ENCODE measurements at places on chromosomes 12 and 14. TPM values are rescaled to one million over a fixed set of nuclear protein-coding genes. Genes with fewer than 3 reads are reported as not detected.

GRCh38 chr12:69468237-69469026 lies 1.8 kb upstream of the FRS2 start:
- DNase-seq = no peak

- no peak for DNase-seq
Observed at GRCh38 chr12:132056951-132057350, 87.2 kb downstream of the DDX51 start.

- DNase-seq = no peak
Observed at GRCh38 chr12:91267039-91267438, 84.4 kb upstream of the DCN start.

GRCh38 chr12:103494734-103495468 lies 867 bp downstream of the C12orf42 start:
- DNase-seq = no peak

GRCh38 chr12:24649209-24649608 lies 299.7 kb downstream of the BCAT1 start:
- DNase-seq = no peak

GRCh38 chr12:80714055-80714454 lies 2.7 kb upstream of the MYF5 start:
- no peak for DNase-seq

Gene NFE2
- 0.49 TPM for total RNA-seq

- DNase-seq = no peak
Observed at GRCh38 chr14:64727551-64728071, 23.4 kb downstream of the PLEKHG3 start.

Gene GRIP1
- total RNA-seq = 36.2 TPM

Gene ADAM20
- total RNA-seq = 1.2 TPM

Gene EIF2S3B
- 7.6 TPM for total RNA-seq

Gene NEMF
- 55.5 TPM for total RNA-seq

DNA sequence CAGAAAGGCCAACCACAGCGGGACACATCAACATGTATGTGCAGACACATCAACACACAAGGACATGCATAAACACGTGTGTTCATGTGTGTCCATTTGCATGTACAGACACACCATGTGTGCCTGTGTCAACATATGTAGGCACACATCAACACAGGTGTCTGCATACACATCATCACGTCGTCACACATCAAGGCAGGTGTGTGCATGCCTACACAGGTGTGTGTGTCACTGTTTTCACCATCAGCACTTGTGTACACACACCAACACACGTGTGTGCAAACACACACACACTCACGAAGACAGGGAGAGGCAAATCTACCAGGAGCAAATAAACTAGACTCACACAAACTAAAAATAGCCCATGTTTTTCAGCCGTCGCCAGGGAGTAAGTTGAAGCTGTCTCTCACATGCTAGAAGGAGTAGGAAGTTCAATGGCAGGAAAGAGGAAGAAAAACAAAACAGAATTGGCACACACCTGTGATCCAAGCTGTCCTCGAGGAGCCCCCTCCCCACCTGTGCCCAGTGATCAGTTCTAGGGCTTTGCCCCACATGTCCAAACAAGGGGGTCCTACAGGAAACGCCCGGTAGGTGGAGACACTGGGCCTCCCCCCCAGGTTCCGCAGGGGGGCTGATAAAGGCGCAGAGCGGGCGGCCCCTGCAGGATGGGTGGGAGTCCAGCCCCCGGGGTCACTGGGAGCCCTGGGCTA lies 7.4 kb downstream of the SCARB1 start:
- DNase-seq = no peak

Gene HOXC4
- total RNA-seq = not detected

- DNase-seq = no peak
Observed at GRCh38 chr12:77377622-77378021, 312.3 kb upstream of the E2F7 start.

Gene KLRC2
- total RNA-seq = not detected

Gene ARL1
- total RNA-seq = 59.2 TPM

Gene BEST3
- not detected for total RNA-seq

Gene ACSS3
- total RNA-seq = 18.7 TPM

Gene RFX4
- not detected for total RNA-seq

Gene LRTM2
- not detected for total RNA-seq

DNA sequence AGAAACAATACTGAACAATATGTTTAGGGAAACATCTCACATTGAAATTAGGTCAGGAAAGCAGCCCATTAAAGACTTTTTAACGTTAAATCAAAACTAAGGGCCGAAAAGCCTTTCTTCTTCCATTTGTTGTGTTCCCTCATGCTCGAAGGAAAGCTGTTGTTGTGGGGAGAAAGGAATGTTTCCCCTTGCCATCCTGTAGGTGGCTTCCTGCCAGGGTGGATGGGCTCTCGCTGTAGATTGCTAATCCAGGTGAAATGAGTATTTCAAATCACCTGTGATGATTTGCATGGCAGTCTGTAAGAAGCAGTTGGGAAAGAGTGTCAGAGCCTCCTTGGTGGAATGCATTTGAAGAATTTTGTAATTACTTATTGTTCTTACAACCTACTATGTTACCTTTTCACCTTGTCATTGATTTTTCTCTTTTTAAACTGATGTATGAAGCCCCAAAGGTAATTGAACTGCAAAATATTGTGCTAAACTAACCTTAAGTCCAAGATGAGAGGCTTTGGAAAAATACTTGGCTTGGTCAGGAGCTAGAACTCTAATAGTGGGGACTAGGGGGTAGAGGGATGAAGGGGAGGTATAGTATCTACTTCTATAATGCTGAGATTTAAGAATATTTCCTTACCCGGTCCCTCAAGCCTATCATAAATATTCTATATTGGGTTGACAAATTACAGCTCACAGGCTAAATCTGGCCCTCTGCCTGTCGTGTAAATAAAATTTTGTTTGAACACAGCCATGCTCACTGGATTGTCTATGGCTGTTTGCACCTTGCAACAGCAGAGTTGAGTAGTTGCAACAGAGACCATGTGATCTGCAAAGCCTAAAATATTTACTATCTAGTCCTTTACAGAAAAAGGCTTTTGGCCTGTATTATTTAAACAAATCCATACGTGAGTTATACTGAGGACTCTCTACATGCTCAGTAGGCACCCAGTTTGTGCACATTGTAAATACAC lies 7.7 kb upstream of the DCP1B start:
- no peak for DNase-seq

Gene CCDC38
- not detected for total RNA-seq

DNA sequence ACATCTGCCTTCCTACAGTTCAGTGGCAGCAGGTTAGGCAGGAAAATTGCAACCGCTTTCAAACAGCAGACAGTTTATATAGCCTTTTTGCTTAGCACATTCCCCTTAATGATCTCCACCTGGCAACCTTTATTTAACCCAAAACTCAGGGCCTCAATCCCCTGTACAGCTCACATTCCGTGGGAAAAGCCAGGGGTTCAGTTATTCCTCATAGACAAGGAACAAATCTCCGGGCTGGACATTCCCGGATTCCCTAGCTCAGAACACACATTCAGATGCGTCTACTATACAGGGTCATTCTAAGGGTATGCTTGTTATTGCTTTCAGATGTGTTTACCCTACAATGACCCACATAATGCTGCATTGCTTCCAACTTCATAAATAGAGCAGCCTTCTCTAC lies 73.8 kb upstream of the DCN start:
- DNase-seq = no peak

GRCh38 chr12:76690921-76691700 lies 72.8 kb upstream of the ZDHHC17 start:
- DNase-seq = no peak

Gene CATSPERB
- total RNA-seq = not detected

GRCh38 chr12:62657363-62657632 lies 190.7 kb downstream of the MON2 start:
- no peak for DNase-seq

DNA sequence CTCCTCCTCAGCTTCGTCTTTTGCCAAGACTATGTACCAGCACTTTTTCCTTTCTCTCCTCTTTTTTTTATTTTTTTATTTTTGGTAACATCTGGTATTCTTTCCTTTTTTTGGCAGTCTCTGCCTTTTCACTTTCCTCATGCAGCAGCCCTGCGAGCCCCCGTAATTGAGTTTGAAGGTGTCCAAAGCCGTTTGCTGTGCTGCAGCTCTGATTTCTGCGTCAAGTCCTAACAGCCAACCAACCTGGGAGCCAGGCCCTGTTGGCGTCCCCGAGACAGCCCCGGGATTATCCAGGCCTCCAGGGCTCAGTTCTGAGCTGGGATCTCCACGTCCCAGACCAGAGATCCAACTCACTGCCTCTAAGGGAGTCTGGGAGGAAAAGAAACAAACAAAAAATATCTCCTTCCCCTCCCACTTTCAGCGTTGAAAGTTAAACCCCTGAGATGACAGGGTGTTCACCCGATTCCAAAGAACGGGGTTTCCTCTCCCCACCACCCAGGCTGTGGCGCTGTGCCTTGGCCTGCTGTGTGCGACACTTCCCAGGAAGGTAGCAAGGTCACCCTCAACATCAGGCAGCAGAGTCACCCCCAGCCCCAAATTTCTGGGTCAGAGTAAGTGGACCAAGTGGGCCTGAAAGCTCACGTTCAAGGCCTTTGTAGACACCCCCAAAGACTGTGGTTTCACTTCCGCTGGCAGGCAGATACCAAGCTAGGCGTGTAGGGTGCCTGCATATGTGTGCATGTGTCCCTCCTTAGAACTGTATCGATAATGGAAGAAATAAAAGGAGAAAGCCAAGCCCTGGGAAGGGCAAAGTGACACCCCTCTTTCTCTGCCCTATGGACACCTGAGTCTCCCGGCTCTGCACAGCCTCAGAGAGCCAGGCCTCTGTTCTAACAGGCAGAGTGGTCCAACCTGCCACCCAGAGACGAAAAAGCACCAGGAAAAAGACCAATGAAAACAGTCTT lies 11.1 kb downstream of the BCL11B start:
- DNase-seq = no peak

DNA sequence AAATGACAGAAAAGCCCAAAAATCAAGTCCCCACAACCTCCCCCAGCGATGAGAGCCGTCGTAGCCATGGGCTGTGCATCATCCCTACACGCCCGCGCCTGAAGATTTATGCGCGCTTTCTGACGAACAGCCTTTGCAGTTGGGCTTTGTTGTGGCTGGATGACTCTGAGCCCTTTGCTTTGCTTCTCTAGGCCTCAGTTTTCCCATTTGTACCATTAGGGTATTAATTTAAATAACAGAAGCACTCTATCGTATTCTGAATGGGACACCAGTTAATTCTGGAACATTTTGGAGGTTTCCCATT lies 24.2 kb downstream of the SFSWAP start:
- no peak for DNase-seq

DNA sequence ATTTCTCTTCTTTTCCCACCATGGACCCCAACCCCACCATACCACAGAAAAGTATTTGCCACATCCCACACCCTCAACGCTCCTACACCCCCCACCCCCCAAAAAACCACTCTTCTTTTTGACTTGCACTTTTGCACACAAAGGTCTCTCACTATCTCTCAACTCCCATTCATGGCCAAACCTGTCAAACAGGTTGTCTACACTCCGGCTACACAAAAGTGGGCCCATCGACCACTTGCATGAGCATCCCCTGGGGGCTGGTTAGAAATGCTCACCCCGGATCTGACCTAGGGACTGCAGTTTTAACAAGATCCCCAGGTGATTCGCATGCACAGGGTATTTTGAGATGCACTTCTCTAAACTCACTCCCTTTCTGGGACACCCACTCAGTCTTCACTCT lies 248.2 kb downstream of the DPF3 start:
- no peak for DNase-seq

DNA sequence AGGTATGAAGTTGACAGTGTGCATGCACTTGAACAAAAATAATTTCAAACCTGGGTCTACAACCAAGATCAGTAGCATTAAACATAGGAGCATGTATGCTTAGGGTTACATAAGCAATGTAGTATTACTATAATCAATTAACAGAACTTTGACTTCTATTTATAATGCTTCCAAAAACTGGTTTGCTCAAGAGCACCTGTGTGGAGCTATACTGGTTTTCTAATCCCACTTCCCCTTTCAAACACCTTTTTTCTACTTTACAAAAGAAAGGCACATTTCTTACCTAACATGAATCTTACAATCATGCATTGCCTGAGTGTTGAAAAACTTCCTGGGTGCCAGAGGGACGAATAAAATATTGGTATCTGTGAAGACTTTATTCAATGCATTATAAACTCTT lies 72.7 kb downstream of the EFCAB11 start:
- no peak for DNase-seq

Gene KRT3
- total RNA-seq = not detected

DNA sequence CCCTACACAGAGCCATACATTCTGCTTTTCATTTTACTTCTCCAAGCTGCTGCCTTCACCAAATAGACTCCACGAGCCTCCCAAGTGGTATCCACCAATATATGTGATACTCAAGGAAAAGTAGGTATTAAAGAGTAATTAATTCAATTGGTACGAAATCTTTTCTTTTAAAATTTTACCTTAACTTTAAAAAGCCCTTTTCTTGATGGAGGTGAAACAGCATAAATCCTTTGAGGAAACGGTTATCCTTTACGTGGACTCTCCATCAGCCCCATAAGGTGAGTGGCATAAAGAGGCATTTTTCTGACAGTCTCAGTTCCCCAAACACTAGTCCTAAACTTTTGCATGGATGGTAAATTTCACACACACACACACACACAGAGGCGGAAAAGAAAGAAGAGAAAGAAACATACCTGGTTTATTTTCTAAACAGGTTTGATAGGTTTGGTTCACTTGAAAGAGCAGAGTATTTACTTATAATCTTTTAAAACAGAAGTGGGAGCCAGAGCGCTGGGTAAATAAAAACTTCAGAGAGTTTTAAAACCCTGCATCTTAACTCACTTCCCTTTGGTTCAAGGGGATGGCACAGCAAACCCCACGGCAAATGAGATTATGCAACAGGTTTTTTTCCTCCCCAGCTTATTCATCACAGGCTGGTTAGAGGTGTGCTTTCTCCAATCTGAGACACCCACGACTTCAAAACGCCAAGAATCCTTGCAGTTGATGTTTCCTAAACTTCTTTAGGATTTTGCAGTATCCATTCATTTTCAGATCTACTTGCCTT lies 1.9 kb downstream of the DUSP16 start:
- no peak for DNase-seq

DNA sequence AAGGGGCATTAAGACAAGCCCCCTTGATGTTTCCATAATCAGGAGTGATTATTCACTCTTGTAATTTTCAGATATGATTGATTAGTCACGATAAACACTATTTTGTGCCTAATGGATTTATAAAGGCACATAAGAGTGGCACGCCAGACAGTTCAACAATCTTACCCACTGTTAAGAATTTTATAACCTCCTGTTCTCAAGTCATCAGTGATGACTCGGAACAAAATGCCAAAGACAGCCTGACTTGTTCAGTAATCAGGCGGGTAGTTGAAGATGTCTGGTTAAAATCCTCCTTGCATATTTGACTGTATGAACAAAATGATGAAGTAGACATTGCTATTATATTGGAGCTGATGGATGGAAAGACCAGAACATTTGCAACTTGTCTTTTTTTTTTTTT lies 212.1 kb upstream of the RMST start:
- no peak for DNase-seq
